ENCODE measurements at places on chromosomes 6 and 20.

DNA sequence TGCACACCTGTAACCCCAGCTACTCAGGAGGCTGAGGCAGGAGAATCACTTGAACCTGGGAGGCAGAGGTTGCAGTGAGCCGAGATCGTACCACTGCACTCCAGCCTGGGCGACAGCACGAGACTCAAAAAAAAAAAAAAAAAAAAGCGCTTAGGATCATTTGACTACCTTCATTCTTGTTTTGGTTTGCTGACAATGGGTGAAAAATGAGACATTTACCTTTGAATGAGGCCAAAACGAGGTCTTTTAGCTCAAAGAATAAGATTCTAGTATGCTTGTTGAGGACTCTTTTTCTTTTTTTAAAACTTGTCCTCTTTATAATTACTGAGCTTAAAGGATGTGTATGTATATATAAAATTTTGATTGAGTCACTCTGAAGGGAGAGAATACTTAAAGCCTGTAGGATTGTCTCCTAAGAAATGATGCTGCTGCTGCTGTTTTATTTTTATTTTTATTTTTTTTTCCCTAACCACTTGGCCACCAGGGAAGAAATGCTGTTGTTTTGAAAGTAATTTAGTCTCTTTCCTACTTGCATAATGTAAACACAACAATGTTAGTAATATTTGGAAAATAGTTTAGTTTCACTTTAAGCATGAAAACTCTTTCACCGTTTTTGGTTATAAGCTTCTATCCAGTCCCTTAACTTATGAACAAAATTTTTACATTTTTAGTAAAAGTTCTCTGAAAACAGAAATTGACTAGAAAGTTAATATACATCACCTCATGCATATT lies 7.9 kb downstream of the UBR2 start:
- DNase-seq = no peak

- DNase-seq = peak; percentile 62
These were observed 40.5 kb upstream of the OSTM1 start for GRCh38 chr6:108114841-108115597.

- DNase-seq = no peak
These were observed 22.4 kb downstream of the ITCH start for GRCh38 chr20:34385464-34385863.

DNA sequence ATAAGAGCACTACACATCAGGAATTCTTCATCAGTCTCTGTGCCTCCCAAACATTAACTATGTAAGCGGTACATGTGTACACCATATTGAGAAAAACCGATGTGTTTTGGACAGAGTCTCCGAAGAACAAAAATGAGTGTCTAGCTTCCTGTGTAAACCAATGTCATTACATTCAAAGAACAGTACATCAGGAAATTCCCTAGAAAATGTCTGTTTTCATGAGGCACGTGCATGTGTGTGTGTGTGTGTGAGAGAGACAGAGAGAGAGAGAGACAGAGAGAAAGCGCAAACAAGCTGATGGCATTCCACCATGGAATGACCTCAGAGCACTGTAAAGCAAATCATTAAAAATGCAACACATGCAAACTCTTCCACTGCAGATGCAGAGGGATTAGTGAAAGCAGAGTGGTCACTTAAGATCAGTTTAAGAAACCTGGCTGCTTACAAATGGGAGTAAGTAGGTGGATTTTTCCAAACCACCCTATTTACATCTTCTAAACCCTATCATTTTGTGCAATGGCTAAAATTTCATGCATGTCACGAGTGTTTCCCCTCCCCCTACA lies 133.9 kb downstream of the HIVEP2 start:
- no peak for DNase-seq

DNA sequence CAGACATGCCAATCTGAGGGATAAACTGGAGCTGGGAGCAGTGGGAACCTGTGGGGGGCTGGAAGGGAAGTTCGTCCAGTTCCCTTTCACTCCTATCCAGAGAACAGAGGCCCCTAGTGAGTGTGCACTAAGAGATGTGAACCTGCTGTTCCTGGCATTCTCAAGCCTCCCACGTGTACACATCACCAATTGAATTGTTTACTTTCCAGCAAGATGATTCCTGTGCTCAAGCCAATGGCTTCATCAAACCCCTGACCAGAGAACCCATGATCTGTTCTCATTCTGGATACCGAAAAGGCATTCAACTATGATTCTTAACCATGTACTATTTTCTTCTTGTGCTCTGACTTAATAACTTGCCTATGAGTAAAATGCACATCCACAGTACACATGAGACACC lies 10.2 kb upstream of the SLC22A3 start:
- DNase-seq = no peak

DNA sequence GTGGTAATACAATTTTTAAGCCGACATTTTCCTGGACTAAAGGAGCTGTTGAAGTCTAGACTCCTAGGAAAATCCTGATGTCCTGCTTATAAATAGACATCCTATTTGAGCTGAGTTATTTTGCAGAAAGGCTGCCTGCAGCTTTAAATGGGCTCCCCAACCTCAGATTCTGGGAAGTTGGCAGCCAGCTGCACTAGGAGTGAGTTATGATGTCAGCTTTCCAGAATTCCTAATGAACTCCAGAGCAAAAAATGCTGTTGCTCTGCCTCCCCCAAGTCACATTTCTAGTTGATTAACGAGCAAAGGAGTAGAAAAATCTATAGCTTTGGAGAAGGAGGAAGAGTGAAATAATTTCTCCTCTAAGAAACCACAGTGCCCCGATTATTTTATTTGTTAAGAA lies 346.3 kb upstream of the SULF2 start:
- no peak for DNase-seq

DNA sequence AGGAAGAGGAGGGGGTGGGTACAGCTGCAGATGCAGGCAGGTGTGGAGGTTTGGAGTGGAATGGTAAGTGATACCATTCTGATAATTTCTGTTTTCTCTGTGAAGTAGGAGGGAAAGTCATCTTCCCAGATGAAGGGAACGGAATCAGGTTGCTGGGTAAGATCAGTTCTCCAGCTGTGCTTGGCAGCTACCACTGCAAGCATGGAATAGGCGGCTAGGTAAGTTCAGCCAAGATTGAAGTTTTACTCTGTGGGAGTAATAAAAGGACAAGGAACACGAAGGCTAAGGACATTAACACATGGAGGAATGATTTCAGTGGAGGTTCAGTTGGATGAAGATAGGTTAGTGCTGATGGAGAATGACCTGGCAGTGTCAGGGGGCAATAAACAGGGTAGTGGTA lies 128.3 kb downstream of the CARMIL1 start:
- DNase-seq = no peak

DNA sequence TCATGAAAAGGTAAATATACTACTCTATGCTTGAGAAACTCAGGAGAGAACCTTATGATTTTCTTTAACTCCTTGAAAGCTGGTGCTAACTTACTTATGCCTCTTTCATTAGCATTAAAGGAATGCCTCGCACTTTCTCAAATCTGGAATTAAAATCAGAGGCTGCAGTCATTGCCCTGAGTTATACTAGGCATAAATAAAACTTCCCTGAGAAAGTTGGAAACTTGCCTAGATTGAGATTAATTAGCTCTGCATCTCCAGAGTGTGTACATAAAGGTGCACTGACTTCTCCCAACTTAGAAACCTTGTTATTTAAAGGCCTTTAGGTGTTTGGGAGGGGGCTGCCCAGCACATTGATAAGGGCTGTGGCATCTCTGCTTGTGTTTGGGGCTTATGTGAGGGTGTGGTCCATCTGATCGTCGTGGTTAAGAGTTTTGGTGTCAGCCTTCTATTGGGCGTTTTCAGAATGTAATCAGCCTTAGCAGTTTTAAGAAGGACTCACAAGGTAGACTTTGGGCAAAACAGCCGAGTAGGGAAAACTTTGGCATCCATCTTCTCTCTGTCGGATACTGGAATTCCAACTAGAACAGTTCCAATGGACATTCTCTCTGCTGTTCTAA lies 32.1 kb upstream of the CCN6 start:
- DNase-seq = no peak
